ENCODE measurements at places on chromosomes 16 and 17.
A peak's percentile ranks its signal among the peaks of the same experiment; 100 is the strongest.

GRCh38 chr16:67438824-67439393 is 8.0 kb downstream of the HSD11B2 start:
- no peak for DNase-seq

DNA sequence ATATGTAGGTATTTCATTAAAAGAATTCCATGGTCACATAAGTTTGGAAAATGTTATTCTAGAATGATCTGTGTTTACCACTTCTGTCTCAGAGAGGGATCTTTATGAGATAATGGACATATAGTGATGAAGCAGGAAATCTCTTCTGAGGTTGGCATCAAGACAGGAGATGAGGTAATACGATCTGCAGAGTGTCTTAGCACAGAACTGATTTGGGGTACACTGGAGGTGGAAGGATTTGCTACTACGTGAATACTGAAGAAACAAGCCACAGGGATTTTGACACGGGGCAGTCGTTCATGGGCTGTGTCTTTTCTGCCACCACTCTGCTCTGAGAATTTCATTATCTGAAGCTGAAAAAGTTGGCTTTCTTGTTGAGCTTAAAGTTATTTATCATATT is 5.5 kb downstream of the CBFB start:
- no peak for DNase-seq

DNA sequence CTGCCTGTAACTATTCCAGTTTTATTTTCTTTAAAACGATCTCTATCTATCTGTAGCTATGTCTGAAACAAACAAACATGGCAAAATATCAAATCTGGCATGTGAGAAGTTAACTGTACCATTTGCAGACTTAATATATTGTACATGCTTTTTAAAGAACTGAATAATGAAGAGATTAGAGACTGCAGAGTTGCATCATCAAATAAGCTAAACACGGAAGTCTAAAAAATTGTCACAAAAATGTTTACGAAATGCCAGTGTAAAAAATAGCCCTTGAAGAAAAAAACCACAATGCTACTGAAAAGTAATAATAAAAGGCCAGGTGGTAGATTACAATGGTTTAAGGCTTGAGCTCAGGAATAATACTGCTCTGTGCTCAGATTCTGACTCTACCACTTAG is 43.1 kb downstream of the HS3ST3A1 start:
- DNase-seq, result peak; percentile 31

DNA sequence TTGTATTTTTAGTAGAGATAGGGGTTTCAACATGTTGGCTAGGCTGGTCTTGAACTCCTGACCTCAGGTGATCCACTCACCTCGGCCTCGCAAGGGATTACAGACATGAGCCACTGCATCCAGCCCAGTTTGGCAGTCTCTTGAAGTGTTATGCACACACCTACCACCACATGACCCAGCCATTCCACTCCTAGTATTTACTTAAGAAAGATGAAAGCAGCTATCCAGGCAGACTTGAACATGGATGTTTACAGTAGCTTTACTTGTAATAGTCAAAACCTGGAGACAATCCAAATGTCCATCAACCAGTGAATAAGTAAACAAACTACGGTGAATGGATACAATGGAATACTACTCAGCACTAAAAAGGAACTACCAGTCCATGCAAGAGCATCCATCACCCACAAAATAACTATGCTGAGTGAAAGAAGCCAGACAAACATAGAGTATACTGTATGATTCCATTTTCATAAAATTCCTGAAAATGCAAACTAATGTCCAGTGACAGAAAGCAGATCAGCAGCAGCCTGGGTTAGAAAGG is 37.8 kb upstream of the RASD1 start:
- DNase-seq, result no peak

GRCh38 chr16:10817514-10817913 is 1.1 kb downstream of the TVP23A start:
- DNase-seq, result no peak

DNA sequence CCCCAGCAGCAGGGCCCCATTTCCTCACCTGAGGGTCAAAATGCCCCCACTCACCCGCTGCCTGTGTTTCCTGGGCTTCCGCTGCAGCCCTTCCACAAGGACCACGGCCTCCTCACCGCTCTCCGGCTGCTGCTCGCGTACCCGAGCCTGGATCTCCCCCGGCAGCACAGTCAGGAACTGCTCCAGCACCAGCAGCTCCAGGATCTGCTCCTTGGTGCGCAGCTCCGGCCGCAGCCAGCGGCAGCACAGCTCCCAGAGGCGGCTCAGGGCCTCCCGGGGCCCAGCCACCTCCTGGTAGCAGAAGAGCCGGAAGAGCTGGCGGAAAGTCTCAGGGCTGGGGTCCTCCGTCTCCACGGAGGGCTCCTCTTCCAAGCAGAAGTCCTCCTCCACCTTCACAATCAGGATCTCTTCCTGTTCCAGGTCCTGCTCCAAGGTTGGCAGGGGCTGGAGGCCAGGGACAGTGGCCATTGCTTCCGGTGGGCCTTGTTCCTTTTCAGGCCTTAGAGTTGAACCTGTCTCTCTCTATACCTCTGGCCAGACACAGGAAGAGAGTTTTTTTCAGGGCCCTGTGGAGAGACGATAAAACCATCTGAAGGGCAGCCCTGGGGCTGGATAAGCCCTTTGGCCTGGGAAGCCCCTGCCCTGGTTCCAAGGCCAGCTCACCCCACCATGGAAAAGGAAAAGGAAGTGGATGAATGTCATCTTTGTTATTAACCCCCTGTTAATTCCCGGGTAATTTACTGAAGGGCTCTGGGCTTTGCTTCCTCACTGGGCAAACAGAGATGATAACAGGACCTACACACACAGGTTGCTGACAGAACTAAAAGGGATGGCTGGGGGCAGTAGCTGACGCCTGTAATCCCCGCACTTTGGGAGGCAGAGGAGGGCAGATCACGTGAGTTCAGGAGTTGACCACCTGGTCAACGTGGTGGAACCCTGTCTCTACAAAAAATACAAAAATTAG is 1.2 kb downstream of the ZNF500 start:
- DNase-seq, result no peak

- no peak for DNase-seq
Measured at GRCh38 chr16:23016368-23016767, 132.9 kb downstream of the USP31 start.

GRCh38 chr17:82400830-82401229 is 17.3 kb upstream of the HEXD start:
- DNase-seq, result no peak

- DNase-seq, result no peak
Measured at GRCh38 chr17:42441371-42442195, 17.1 kb upstream of the ATP6V0A1 start.

GRCh38 chr17:79874329-79874981 is 35.2 kb upstream of the CBX4 start:
- DNase-seq, result peak; percentile 32

DNA sequence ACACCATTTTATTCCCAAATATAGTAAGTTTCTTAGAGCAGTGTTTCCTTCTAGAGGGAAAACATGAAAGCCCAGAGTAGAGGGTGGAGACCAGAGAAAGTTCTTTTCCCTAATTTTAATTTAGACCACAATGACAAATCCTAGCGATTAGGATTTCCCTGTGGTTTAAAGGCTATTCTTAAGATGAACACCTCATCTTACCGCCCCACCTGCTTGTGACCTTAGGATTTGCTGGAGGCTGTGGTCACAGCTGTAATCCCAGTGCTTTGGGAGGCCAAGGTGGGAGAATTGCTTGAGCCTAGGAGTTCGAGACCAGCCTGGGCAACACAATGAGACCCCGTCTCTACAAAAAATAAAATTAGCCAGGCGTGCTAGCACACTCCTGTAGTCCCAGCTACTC is 51.1 kb downstream of the GPRC5B start:
- DNase-seq, result no peak

DNA sequence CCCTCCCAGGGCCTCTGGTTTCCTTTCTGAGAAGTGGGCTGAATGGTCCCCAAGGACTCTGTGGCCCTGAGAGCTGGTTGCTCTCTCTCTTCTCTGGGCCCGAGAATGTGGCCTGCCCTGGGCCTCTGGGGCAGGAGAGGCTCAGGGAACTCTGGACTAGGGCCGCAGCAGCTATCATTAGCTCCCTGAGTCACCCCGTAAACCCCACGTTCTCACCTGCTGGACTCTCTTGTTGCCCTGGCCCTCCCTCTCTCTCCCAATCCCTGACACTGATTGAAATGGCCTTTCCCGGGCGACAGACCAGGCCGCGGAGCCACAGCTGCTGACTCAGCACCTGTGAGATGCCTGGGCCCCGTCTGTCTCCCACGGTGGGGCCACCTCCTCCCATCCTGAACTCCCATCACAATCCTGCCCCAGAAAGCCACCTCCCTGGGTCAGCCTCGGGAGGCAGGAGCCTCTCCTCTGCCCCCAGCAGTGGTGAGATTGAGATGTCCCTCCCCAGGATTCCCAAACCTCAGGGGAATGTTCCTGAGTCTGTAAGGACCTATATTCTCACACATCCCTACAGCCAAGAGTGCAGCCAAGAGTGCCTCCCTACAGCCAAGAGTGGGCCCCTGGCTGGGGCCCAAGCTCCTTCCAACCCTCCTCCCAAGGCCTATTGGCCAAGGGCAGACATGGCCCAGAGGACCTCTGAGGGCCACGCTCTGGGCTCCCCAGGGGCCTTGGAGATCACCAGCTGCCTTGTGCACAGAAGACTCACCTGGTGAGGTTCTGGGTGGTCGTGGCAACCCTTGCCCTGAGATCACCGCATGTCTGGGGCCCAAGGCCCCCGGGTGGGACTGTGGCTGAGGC is 470 bp downstream of the TRPV3 start:
- DNase-seq, result no peak

GRCh38 chr17:31425282-31426040 is 34.0 kb downstream of the RAB11FIP4 start:
- DNase-seq, result no peak

- peak; percentile 100 for DNase-seq
Measured at GRCh38 chr17:58631523-58632323, 60.1 kb downstream of the TEX14 start.

GRCh38 chr17:10013365-10014112 is 108.5 kb upstream of the RCVRN start:
- DNase-seq, result peak; percentile 80

- DNase-seq, result peak; percentile 73
Measured at GRCh38 chr16:70529051-70529777, 5.6 kb downstream of the SF3B3 start.

DNA sequence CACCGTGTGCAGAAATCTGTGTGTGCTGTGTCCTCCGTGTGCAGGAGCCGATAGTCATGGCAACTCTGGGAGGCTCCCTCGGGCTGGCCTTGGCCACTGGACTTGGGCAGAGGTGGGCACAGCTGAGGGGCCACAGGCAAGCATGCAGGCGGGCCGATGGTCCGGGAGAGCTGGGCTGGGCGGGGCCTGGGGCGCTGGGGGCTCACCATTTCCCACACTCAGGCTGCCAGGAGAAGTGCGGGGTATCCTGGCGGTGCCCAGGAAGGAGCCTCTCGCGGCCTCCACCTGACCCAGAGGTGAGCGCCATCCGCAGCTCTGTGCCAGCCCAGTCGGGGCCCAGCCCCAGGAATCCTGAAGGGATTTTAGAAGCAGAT is 28.4 kb downstream of the BAHCC1 start:
- no peak for DNase-seq

DNA sequence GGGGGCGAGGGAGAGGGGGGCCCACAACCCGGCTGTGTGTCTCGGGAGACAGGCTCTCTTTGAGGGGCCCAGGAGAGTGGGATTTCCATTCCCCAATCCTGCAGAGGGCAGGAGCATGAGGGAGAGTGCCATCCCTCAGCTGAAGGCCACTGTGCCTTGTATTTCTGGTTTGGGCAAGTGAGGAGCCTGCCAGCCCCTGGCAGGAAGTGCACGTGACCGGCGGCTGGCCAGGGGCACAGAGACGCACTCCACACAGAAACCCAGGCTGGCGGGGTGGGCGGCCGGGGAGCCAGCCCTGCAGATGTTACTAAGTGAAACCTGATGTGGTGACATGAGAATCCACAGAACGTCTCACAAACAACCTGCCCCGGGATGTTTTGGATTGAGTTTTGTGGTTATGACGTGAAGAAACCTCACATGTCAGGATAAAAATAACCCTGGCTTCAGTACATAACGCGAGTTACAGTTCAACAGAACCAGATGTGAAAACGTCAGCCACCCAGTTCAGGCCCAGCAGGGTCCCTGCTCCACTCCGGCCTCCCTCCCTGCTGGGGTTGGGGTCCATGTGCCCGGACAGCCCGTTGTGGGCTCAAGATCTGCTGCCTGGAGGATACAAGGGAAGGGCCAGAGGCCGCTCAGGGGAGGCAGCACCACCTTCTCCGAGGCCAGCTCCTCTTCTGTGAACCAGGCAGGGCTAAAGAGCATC is 51.7 kb upstream of the MTSS2 start:
- peak; percentile 93 for DNase-seq

DNA sequence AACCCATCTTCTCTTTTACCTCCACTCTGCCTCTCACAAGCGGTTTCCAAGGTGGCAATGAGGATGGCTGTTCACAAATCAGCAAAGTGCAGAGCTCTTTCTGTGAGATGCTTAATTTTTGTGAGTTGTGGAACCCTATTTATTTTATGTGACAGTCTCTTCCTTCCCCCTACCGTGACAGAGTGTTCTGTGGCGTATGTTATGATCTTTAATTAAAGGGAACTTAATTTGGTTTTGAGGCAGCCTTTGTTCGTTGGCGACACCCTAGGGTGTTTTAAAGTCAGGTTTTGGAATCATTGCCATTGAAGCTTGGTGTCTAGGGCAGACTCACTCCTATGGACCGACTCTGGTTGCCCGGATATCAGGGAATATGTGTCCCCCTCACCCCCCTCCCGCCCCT is 83.3 kb upstream of the IRX3 start:
- DNase-seq, result no peak

DNA sequence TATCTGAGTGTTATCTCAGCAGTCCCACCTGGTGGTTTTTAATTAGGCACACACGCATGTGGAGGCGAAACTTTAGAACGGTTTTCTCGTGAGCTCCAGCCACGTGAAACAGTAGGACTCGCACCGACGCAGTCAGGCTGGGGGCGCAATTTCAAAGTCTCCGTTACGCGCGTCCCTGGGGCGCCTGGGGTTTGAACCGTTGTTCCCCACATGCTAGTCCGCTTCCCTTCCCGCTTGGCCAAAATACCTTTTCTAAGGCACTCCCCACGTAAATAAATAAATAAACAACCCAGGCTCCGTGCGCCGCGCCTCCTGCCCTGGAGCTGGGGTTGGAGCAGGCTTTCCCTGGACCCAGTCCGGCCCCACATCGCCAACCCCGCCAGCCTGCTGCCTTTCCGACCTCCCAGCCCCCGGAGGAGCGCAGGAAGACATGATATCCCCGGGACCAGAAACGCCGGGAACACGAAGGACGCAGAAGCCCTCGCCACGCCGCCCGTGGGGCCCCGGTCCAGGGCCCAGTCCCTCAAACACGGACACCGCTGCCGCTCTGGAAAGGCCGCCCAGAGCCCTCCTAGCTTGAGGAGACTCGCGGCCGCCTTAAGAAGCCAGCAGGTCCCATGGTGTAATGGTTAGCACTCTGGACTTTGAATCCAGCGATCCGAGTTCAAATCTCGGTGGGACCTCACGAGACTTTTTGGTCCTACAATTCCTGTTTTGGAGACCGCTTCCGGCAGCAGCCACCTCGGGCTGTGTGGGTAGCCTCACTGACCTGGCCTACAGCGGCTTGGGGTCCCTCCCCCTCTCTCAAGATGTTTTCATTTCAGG is 18.2 kb downstream of the GNGT2 start:
- peak; percentile 88 for DNase-seq

DNA sequence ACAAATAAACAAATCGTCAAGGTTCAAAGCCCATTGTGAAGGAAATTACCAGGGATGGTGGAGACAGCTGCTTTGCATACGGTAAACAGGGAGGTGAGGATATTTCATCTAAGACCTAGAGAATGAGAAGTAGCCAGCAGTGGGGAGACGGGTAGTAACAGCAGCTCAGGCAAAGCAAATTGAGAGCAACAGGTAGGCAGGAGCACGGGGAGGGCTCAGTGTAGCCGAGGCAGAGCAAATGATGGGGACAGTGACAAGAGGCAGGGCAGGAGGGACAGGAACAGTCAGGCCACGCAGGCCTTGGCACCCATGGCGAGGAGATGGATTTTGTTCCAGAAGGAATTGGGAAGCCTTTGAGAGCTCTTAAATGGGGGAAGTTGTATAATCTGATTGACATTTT is 29.0 kb upstream of the SBK1 start:
- no peak for DNase-seq
